Thoracic aorta (tissue), 2 donors: ENCODE measurements at places on chromosomes 7 and 10. TPM values are rescaled to one million over a fixed set of nuclear protein-coding genes. Genes with fewer than 3 reads are reported as not detected.

CDK1 gene
- 2.0 TPM for total RNA-seq

AMPH gene
- 5.9 TPM for total RNA-seq

- DNase-seq: no peak
- no peaks in the 10 kb centered on the region for H3K36me3 ChIP-seq
Observed at GRCh38 chr10:111578076-111578475, 501.2 kb downstream of the ADRA2A start.

- H3K4me1 ChIP-seq: no peaks in the 10 kb centered on the region
- H3K27ac ChIP-seq: no peak overlapping the region
- H3K27me3 ChIP-seq: no peaks in the 10 kb centered on the region
- no peak for DNase-seq
Observed at GRCh38 chr7:42902331-42902730, 9.5 kb downstream of the C7orf25 start.

- H3K4me3 ChIP-seq: peak overlapping the region; percentile 10
- H3K4me1 ChIP-seq: peaks cover 48% of the 10 kb centered on the region
- H3K27ac ChIP-seq: peak overlapping the region; percentile 96
- no peaks in the 10 kb centered on the region for H3K36me3 ChIP-seq
- H3K27me3 ChIP-seq: no peaks in the 10 kb centered on the region
- no peak for DNase-seq
Observed at GRCh38 chr10:104299031-104299904, 30.3 kb downstream of the GSTO2 start.
